Body of pancreas (tissue), 4 donors: ENCODE measurements at places on chromosomes 4 and X.

DNA sequence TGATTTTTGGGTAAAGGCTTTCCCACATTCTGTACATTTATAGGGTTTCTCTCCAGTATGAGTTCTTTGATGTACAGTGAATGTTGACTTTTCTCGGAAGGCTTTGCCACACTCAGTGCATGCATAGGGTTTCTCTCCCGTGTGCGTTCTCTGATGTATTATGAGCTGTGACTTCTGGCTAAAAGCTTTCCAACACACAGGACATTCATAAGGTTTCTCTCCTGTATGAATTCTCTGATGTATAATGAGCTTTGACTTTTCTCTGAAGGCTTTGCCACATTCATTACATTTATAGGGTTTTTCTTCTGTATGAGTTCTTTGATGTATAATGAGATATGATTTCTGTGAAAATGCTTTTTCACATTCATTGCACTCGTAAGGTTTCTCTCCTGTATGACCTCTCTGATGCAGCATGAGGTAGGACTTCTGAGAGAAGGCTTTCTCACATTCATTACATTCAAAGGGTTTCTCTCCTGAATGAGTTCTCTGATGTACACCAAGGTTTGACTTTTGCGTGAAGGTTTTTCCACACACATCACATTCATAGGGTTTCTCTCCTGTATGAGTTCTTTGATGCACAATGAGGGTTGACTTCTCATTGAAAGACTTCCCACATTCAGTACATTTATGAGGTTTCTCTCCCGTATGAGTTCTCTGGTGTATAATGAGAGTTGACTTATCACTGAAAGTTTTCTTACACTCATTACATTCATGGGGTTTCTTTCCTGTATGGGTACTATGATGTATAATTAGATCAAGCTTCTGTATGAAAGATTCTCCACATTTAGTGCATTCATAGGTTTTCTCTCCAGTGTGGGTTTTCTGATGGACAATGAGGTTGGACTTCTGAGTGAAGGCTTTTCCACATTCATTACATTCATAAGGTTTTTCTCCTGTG lies 27.3 kb downstream of the ZNF182 start:
- no peaks in the 10 kb centered on the region for H3K36me3 ChIP-seq
- no peak overlapping the region for H3K4me3 ChIP-seq
- H3K27ac ChIP-seq = no peak overlapping the region
- no peak for DNase-seq

DNA sequence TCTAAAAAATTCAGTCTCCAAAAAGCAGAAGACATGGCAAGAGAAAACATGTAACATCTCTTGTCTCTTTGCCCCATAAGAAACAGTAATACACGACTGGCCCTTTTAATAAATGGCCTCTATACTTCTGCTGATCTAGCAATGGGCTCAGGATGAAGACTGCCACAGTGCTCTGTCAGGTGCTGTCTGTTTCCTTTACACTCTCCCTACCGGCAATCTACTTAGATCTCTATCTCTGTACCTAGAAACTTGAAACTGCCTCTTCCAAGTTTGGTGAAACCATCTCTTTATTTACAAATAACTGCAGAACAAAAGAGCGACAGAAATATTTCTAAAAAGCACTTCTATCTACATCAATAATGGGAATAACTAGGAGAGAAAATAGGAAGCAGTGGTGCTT lies 685.2 kb upstream of the INTU start:
- H3K27me3 ChIP-seq = no peaks in the 10 kb centered on the region
- H3K36me3 ChIP-seq = no peaks in the 10 kb centered on the region
- no peak overlapping the region for H3K4me3 ChIP-seq
- no peak overlapping the region for H3K27ac ChIP-seq

GRCh38 chr4:24322511-24322910 lies 261.8 kb downstream of the DHX15 start:
- no peak for DNase-seq
- H3K4me3 ChIP-seq = no peak overlapping the region
- H3K4me1 ChIP-seq = no peaks in the 10 kb centered on the region

- no peak overlapping the region for H3K27ac ChIP-seq
- no peak for DNase-seq
- H3K4me3 ChIP-seq = no peak overlapping the region
- H3K36me3 ChIP-seq = no peaks in the 10 kb centered on the region
- H3K4me1 ChIP-seq = no peaks in the 10 kb centered on the region
- no peaks in the 10 kb centered on the region for H3K27me3 ChIP-seq
Observed at GRCh38 chr4:98522062-98522461, 136.3 kb downstream of the TSPAN5 start.
